Upper lobe of right lung (tissue), 1 donor: ENCODE measurements at places on chromosomes 12 and 14. TPM values are rescaled to one million over a fixed set of nuclear protein-coding genes. Genes with fewer than 3 reads are reported as not detected.

The KLHL33 gene
- total RNA-seq: 0.29 TPM

The NINJ2 gene
- total RNA-seq: 23.4 TPM

The SPTLC2 gene
- 44.2 TPM for total RNA-seq

DNA sequence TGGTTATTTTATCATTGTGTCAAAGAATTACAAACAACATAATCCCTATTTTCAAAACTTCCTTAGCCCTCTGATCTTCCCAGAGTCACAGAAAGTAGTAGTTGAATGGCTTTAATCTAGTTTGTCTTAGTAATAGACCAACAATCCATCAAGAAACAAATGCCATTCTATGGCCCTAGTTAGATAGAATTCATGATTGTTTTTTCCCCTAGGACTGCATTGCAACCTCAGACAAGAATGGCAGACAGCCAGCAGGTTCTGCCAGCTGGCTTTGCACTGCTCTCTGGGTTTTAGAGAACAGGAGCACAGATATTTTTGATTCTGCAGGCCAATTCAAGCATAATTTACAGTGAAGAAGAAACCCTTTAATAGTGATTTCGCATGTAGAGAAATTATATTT lies 33.8 kb downstream of the SYT1 start:
- DNase-seq: no peak

GRCh38 chr14:89279649-89280232 lies 137.3 kb downstream of the FOXN3 start:
- no peak for DNase-seq

The NR1H4 gene
- not detected for total RNA-seq

The GSKIP gene
- 13.9 TPM for total RNA-seq

The PLA2G1B gene
- 62.2 TPM for total RNA-seq

- no peak for DNase-seq
Measured at GRCh38 chr12:116429826-116430360, 129.3 kb upstream of the MAP1LC3B2 start.

The IL31 gene
- total RNA-seq: not detected

GRCh38 chr14:87351007-87351406 lies 642.0 kb downstream of the GALC start:
- no peak for DNase-seq

DNA sequence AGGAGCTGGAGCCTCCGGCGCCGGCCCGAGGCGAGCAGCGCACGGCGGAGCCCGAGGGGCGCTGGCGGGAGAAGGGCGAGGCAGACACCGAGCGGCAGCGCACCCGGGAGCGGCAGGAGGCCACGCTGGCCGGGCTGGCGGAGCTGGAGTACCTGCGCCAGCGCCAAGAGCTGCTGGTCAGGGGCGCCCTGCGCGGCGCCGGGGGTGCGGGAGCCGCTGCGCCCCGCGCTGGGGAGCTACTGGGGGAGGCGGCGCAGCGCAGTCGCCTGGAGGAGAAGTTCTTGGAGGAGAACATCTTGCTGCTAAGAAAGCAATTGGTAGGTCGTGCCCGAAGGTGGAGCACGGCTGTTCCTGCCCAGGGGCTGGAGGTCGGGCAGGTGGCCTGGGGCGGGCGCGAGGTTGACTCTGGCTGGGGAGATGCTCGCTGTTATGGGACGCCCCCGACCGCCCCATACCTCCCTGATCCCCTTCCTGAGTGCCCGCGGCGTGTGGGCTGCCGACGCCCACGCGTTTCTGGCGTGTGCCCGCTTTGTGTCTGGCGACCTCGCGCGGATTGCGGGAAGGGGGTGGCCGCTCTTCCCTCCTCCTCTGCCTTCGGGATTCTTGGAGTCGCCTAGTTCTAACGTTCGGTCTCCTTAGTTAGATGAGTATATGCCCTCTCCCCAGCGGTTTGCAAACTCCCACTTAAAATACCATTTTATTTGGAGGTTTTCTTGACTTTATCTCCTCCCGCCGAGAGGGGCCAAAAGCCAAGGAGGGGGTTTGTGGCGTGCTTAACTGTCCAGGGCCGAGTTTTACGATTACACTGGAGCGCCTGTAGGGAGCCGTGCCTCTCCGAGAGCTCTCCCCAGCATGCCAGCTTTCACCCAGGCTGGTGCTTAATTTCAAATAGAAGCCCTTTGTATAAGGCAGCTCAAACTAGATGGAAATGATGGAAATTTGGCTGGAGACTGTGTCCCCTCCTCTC lies 752 bp downstream of the DACT1 start:
- DNase-seq: peak; percentile 70

DNA sequence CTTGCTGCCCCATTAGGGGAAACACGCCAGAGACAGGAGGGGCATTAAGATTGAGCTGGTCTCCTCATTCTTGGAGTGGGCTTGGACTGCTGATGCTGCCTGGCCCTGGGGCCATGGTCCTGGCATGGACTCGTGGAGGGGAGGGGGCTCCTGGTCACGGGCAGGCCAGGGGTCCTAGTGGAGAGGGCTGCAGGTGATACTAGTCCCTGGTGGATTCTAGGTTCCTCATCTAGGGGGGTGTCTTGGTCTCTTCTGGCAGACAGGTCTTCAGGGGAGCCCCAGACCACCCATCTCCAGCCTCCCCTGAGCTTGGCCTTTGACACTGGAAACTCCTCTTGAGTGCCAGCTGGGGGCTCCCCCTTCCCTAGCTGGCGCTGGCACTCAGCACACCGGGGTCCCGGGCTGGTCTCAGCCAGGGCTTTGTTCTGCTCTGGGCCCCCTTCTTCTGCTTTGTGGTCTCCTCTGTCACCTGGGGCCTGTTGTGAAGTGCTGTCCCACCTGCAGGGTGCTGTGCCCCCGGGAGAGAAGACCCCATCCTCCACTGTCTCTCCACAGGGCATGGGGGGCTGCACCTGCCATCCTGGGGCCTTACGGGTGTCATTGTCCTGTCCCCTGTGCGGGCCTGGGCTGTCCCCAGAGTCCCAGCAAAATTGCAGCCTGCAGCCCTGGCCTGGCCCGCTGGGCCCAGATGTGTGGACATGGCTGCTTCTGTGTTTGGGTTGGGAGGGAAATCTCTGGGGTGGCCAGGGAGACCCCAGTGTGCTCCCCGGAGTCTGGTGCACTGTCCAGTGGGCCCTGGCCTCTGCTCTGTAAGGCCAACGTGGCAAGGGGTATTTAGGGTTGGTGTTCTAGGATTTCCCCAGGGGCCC lies 2.3 kb downstream of the KIF26A start:
- peak; percentile 63 for DNase-seq

- DNase-seq: no peak
Measured at GRCh38 chr12:124098101-124098757, 125.2 kb downstream of the ZNF664 start.

The SLC17A8 gene
- total RNA-seq: 0.14 TPM

DNA sequence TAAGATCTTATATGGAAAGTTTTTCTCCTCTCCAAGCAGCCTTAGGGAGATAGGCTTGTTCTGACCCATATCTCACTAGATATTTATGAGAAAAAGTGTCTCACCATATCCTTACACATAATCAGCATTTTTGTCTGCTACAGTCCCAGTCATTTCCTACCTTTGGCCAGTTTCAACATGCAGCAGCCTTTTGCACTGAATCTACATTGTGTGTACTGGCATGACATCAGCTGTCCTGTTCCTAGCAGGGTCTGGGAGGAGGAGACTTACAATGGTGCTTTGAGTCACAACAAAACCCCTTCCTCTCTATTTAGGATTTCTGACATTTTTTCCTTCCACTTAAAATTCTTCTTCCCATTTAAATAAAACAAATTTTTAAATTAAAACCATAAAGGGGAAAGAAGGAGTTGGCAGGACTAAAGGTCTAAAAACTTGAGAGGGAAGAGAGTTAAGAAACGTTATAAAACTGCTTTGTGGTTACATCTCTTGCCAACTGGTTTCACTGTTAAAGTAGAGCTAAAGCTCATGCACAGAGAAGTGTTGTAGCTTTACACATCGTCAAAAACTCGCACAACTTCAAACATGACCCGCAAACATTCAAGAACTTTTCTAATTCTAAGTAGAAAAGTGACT lies 53.3 kb upstream of the CERS5 start:
- DNase-seq: no peak
